Smooth muscle cell of the pulmonary artery (primary cell): ENCODE measurements at places on chromosomes 7 and 10. TPM values are rescaled to one million over a fixed set of nuclear protein-coding genes. Genes with fewer than 3 reads are reported as not detected.

Gene CYP2E1
- 0.20 and 0.86 TPM in 2 replicates for total RNA-seq

Gene SEMA3E
- total RNA-seq = 0.13 and 0.79 TPM in 2 replicates

Gene LIPJ
- not detected in 2 replicates for total RNA-seq

Gene TMEM26
- 0.40 and 2.0 TPM in 2 replicates for total RNA-seq

Gene FGFR2
- total RNA-seq = 0.03 and 0.07 TPM in 2 replicates

Gene GIMAP7
- total RNA-seq = not detected in 2 replicates

Gene SLC13A1
- total RNA-seq = not detected in 2 replicates

Gene LIPK
- not detected in 2 replicates for total RNA-seq

Gene GPNMB
- total RNA-seq = 205 and 214 TPM in 2 replicates

Gene LBX1
- total RNA-seq = not detected in 2 replicates

Gene TMEM139
- total RNA-seq = 0.23 TPM in 1 of 2 replicates, not detected in the other

Gene CCDC3
- 23.1 and 64.4 TPM in 2 replicates for total RNA-seq

Gene MSMB
- total RNA-seq = not detected in 2 replicates
